ENCODE measurements at places on chromosomes 3 and 15. TPM values are rescaled to one million over a fixed set of nuclear protein-coding genes. Genes with fewer than 3 reads are reported as not detected.

- no peak for DNase-seq
Measured at GRCh38 chr3:54372232-54372631, 249.9 kb downstream of the CACNA2D3 start.

GRCh38 chr15:97909291-97909891 is 51.1 kb upstream of the ARRDC4 start:
- DNase-seq, result peak; percentile 77

DNA sequence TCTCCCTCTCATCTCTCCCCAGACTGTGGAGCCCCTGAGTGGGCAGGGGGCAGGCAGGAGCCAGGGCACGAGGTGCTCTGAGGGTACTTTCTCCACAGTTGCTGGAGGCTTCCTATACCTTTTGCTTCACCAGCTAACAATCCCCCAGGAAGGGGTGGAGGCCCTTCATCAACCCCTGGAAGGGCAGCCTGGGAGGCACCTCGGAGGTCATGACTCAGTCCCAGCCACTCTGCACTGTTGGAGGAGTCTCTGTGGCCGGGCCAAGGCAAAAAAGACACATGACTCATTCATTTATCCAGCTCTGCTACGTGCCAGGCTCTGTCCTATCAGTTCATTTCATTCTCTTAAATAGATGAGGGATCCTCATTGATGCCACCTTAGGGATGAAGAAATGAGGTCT is 15.6 kb upstream of the KY start:
- DNase-seq, result no peak

Gene CLRN1
- total RNA-seq, result not detected

- no peak for DNase-seq
Measured at GRCh38 chr3:112967425-112967824, 7.5 kb downstream of the CD200R1 start.

GRCh38 chr3:73298243-73299183 is 237.1 kb downstream of the EBLN2 start:
- DNase-seq, result no peak

GRCh38 chr3:184525337-184526087 is 36.1 kb upstream of the EPHB3 start:
- peak; percentile 33 for DNase-seq

- no peak for DNase-seq
Measured at GRCh38 chr3:175743733-175744400, 884.7 kb downstream of the NAALADL2 start.

GRCh38 chr15:79972863-79973262 is 1.9 kb upstream of the BCL2A1 start:
- no peak for DNase-seq

DNA sequence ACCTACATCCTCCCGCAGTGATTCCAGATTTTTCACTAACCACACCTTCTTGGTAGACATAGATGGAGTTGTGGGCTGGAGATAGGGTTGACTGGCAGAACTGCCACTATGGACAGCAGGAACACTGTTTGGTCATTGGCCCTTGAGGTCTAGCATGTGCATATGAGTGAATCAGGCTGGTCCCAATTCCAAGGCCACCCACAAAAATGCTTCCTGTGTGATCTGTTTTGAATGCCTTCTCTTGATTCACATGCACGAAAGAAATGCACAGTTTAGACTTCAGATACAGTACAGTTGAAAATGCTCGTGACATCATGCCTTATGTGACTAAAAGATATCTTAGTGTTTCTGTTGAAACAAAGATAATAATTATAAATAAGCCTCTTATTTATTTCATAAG is 285.8 kb upstream of the SEMA6D start:
- DNase-seq, result no peak

GRCh38 chr15:42749266-42749665 is 12.3 kb upstream of the CDAN1 start:
- DNase-seq, result no peak

- DNase-seq, result no peak
Measured at GRCh38 chr15:67026610-67026967, 38.8 kb upstream of the SMAD3 start.

GRCh38 chr15:58307313-58307961 is 124.4 kb upstream of the LIPC start:
- DNase-seq, result no peak

DNA sequence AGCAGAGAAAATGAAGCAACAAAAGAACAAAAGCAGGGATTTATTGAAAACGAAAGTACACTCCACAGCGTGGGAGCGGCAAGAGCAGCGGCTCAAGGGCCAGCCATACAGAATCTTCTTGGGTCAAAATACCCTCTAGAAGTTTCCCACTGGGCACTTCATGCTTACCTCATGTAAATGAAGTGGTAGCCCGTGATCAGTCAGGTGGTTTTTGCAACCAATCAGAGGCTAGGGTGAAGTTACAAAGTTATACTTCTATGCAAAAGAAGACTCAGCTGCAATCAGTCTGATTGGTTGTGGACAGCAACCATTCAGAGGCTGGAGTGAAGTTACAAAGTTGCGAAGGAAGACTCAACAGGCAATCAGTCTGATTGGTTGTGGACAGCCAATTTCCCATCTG is 37.8 kb upstream of the TRH start:
- DNase-seq, result peak; percentile 32

Gene SETD5
- 115 TPM for total RNA-seq

Gene OR5K3
- total RNA-seq, result not detected

Gene CCDC39
- total RNA-seq, result not detected

Gene COPG1
- total RNA-seq, result 142 TPM

GRCh38 chr3:190094160-190094718 is 26.5 kb downstream of the P3H2 start:
- no peak for DNase-seq

Data from activated CD4-positive, alpha-beta T cell treated with anti-CD3 and anti-CD28 coated beads for 36 hours (primary cell).